ENCODE measurements at places on chromosomes 2 and 18. TPM values are rescaled to one million over a fixed set of nuclear protein-coding genes. Genes with fewer than 3 reads are reported as not detected.

GRCh38 chr2:111941531-111941930 lies 43.1 kb downstream of the MERTK start:
- DNase-seq = no peak

DNA sequence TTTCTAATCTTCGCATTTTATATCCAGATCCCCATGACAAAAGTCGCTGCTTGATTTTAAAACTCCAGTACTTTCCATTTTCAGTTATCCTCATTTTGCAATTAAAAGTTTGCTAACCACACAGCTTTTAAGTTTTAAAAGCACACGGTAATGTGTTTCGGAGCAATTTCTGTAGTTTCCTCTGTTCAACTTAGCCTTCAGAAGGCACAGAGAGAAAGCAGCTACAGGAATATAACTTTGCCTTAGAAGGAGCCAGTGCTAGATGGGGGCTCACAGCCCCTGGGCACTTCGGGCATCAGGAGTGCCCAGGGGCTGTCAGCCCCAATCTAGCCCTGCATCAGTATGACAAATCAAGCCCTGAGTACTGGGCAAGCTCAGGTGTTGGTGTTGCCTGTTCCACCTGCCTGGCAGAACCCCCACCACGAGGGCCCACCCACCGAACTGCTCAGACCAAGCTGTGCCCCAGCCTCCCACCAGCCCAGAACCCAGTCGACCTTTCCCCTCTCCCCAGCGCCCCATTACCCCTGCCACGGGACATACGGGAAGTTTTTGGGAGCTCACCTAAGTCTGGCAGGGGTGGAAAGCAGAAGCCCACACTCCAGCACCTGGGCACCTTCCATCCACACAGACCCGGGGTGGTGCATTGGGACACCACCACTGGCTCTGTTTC lies 47.3 kb downstream of the TRABD2A start:
- no peak for DNase-seq

GRCh38 chr18:67243799-67244587 lies 272.5 kb downstream of the DSEL start:
- DNase-seq = no peak

PCGF1 gene
- 21.6 TPM for total RNA-seq

GRCh38 chr2:223537651-223538601 lies 64.2 kb downstream of the SCG2 start:
- DNase-seq = no peak

GRCh38 chr2:216312441-216312840 lies 59.8 kb downstream of the MARCHF4 start:
- DNase-seq = no peak

DNA sequence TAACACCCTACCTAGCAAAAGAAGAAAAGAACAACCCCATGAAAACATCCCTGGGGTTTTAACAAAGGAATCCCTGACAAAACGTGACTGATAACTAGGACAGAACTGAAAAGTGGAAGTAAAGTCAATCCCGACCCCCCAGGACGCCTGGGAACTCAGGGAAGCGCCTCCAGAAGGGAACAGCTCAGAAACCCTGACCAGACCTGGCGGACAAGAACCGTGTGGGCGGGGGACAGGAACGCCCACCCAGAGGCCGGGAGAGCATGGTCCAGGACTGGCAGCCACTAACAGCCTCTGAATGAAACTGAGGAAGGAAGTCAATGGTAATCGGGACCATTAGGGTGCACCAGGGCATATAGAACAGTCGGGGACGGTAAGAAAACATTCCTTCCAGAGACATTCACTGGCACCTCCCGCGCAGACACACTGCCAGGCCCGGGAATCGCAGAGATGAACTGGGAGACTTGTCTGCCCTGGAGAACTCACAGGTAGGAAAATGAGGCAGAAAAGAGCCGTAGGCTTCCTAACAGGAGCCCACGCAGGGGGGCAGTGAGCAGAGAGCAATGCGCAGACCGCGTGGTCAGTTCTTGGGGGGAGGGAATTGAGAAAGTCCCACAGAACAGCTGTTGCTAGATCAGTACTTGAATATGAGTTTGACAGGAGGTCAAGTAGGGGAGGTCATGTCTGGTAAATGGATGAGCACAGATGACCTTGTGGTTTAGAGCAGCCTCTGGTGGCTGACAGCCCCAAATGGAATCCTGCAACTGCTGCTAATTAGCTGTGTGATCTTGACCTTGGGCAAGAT lies 1.3 kb upstream of the TBC1D8 start:
- peak; percentile 79 for DNase-seq

LOXL3 gene
- 11.8 TPM for total RNA-seq

GRCh38 chr2:150127995-150128394 lies 359.5 kb downstream of the RND3 start:
- no peak for DNase-seq

DNA sequence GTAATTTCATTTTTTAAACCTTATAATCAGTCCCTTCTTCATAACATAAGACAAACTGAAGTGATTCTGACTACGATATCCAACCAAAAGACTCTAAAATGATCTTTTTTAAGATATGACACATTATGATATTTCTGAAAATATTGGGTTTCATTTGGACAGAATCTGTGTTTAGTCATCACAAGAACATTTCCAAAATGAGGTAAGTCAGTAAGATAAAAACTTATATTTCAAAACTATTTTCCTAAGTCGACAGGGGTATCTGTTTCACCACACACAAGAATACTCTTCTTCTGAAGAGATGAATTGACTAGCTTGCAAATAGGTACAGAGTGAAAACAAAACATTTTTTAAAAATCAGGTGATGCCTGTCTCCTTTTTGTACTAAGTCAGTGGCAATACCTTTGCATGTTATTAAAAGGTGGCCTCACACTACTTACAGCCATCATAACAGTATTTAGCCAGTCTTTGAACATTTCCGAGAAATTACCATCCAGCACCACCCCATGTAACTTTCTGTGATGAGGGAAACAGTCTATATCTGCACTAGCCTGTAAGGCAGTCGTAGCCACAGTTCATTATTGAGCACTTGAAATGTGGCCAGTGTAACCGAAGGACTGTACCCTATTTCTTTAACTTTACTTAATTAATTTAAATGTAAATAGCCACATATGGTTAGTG lies 13.5 kb downstream of the STK39 start:
- DNase-seq = no peak

GRCh38 chr2:216925636-216926366 lies 65.9 kb upstream of the TNP1 start:
- no peak for DNase-seq

- no peak for DNase-seq
Measured at GRCh38 chr2:5546181-5546580, 146.0 kb upstream of the SOX11 start.

- no peak for DNase-seq
Measured at GRCh38 chr2:229350117-229350805, 79.2 kb upstream of the PID1 start.

DNA sequence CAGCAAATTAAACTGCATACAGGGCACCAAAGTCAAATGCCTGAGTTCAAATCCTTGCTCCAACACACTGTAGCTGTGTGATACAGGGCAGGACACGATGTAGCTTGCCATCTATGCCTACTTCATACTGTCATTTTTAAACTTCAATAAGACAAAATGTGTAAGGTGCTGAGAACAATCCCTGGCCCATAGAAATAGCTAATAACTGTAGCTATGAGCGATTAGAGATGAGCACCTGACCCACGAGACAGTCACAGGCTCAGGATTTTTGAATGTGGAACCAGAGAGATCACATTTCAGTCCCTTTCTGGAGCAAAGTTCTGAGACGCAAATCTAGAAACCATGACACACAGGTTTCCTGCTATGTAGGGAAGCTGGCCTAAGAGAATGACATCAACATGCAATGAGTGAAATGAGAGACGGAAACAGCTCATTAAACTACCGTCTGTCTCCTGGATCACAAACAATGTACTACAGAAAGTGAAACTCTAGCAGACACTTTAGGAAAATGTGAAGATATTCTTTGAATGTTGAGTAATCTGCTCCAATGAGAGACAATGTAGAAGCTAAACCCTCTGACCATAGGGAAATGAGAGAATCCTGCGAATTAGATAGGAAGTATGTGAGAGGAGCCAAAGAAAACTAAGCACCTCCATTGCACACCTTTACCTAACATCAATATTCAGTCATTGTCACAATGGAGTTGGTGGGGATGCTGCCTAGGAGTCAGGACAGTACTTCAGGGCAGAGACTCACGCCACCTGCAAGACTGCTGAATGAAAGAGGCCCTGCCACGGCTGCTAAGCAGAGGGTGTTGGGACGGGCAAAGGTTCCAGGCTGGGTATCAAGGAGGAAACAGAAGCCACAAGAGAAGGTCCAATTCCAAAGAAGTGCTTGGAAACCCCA lies 25.5 kb downstream of the B4GALT6 start:
- DNase-seq = no peak

- no peak for DNase-seq
Measured at GRCh38 chr18:65659912-65660311, 90.9 kb upstream of the CDH7 start.

SPATS2L gene
- 76.6 TPM for total RNA-seq

AKAIN1 gene
- not detected for total RNA-seq

TLX2 gene
- total RNA-seq = not detected

RTKN gene
- 16.8 TPM for total RNA-seq

ZNF396 gene
- total RNA-seq = 1.7 TPM

DNA sequence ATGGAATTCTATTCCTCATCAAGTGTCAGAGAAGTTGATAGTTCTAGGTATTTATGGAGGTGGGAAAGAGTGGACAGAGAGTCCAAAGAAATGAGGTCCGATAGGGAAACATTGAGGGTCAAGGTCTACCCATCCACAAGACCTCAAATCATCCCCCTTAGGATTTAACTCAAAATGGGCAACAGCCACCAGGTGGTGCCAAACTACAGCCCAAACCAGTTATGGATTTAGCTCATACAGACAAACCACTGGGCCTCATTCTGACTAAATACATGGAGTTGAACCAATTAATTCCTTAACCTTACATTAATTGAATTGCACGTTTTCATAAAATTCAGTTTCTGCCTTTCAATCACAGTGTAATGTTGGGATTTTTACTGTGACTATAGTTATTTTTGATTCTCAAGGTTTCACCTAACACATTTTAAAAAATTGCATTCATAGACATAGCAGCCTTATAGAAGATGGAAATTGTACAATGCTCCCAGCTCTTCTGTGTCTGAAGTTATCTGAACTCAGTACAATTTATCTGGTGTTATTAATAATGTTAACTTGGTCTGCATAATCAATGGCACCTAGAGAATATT lies 98.2 kb upstream of the HNMT start:
- no peak for DNase-seq

DNA sequence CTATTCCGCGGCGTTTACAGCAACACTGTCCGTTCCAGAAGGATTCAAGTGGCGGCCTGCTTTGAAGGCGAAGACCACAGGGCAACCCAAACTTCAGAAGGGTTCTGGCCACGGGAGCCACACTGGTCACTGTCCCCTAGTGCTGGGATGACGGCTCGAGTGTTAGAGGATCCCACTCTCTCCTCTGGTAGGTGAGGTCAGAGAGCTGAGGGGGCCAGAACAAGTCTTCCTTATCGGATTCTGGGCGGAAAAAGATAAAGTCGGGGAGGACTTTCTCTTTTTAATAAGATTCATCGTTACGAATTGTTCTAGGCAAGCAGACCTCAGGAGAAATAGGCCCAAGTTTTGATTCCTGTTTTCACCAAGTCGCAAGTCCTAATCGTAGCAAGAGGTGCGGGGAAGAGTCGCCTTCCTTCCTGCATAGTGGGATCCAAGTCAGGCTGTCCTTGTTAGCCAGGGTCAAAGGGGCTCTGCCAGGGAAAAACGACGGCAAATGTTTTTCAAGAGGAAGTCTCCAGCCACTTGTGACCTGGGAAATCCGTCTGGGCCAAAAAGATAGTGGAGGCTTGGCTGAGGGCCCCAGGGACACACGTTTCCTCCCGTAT lies 864 bp upstream of the MYL12A start:
- peak; percentile 83 for DNase-seq

DNA sequence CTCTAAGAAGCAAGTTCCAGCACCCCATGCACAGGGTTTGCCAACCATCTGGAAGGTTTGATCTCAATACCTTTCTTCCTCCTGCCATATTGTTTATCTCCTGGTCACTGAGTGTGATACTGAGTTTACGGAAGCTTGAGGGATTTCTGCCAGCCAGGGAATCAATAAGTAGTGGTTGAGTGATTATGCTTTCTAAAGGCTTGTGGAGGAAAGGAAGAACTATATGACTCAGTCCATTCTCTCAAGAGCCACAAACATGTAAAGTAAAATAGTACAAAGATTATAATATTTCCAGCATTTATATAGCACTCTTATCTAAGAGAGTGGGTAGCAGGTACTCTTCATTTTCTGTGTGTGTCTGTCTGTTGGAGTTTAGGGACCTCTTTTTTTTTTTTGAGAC lies 49.2 kb downstream of the SLC4A3 start:
- no peak for DNase-seq

- DNase-seq = peak; percentile 19
Measured at GRCh38 chr2:238963161-238963970, 115.5 kb downstream of the TWIST2 start.

TMEM37 gene
- 2.9 TPM for total RNA-seq

RTP5 gene
- total RNA-seq = 0.10 TPM

NDUFS1 gene
- total RNA-seq = 72.7 TPM

DNA sequence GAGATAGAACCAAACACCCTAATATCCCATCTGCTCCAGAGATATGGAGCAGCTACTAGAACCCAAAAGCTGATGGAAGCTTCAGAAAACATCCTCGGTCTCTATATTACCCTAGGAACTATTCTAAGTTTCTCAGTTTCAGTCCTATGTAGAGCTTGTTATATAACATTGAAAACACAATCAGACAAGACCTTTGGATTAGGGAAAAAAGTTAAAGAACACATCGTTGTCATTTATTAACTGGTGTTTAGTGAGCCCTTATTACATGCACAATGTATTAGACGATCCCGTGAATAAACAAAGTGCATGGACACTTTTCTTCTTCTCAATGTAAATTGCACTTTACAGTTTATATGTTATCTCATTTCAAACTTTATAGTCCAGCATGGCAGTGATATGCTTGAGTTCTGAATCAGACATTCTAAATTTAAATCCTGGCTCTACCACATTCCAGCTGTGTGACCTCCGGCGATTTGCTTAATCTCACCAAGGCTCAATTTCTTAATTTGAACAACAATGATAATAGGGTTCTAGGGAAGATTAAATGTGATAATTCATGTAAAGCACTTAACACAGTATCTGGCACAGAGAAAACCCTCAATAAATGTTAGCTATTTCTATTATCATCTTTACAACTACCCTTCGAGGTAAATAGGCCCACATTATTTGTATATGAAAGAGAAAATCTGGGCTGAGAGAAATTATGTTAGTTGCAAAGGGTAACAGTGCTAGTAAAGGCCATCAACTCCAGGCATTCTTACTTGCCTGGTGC lies 83.6 kb upstream of the PIK3C3 start:
- no peak for DNase-seq

All from posterior vena cava (tissue), 2 donors.